ENCODE measurements at places on chromosomes 12 and 14. TPM values are rescaled to one million over a fixed set of nuclear protein-coding genes. Genes with fewer than 3 reads are reported as not detected.

GRCh38 chr12:69844416-69844815 lies 19.4 kb downstream of the MYRFL start:
- DNase-seq: no peak

DNA sequence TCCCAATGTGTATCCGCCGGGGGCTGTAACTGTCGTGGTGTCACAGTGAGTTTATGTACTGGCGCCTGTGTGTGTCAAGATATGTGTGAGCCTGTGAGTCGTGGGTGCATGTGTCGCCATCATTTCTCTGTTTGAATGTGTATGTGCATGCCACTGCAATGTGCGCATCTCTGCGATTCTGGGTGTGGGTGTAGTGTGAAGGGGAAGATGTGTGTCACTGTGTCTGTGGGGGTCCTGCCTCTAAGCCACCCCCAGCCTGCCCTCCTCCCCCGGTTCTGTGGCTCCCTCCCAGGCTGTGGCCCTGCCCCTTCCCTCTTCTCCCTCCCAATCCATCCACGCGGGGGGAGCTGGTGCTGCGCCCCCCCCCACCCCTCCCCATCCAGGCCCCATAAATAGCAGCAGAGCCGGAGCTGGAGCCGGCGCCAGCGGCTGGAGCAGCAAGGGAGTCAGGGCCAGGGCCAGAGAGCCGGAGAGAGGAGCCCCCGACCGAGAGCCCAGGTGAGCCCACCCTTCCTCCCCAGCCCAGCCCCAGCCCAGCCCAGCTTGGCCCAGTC lies at the start of gene CPNE6:
CPNE6 (plus strand) TSS at position 419 of the 554 bp plus-strand sequence. CDS start 1,375 bp downstream, outside the sequence.
- no peak for DNase-seq

DNA sequence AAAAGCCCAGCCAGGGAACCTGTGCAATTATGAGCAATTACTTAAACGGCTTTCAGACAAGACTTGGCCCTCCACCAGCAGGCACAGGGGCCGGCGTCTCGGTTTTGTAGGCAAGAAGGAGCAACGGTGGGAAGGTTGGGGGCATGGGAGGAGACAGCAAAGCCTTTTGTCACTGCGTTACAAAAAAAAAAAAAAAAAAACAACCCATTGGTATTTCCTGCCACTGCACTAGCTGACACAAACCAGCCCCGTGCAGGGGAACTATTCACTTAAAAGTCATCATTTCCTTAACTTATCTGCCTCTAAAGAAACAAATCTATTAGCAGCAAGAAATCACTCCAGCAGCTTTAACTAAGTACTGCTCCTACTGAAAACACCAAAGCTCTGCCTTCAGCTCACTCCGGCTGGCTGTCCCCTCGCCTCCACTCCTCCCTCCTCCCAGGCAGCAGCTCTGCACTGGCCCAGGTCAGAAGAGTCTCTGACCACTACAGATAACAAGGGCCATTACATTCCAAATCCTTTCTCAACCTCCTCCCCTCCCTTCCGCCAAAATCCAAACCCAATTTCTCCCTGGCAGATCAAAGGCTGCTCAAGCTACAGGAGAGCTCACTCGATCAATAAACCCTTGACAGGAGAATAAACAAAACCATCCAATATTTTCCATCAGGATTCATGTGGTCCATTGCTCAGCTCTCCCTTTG lies 105.2 kb upstream of the CDKN3 start:
- no peak for DNase-seq

- DNase-seq: no peak
Observed at GRCh38 chr14:61492474-61492873, 171.1 kb downstream of the PRKCH start.

AQP6 gene
- not detected for total RNA-seq

Measured in GM12878 (cell line).